ENCODE measurements at places on chromosomes 12 and 14. TPM values are rescaled to one million over a fixed set of nuclear protein-coding genes. Genes with fewer than 3 reads are reported as not detected.

The GNPTAB gene
- total RNA-seq, result 76.3 TPM

The TMPO gene
- total RNA-seq, result 93.8 TPM

The NTF3 gene
- total RNA-seq, result 7.1 TPM

The CLEC9A gene
- 0.30 TPM for total RNA-seq

The PIWIL1 gene
- not detected for total RNA-seq

The CPNE6 gene
- not detected for total RNA-seq

The SMCO3 gene
- 10.1 TPM for total RNA-seq

The TSPAN31 gene
- total RNA-seq, result 80.5 TPM

The NOXRED1 gene
- total RNA-seq, result not detected

The NAA25 gene
- 41.3 TPM for total RNA-seq

The SERPINA9 gene
- not detected for total RNA-seq

The OTX2 gene
- not detected for total RNA-seq

The DIO3 gene
- total RNA-seq, result not detected

The OLR1 gene
- total RNA-seq, result 0.23 TPM

The HOXC10 gene
- total RNA-seq, result 6.2 TPM
